Activated gamma-delta T cell treated with anti-CD3 and anti-CD28 coated beads, Interleukin-2, amount 50 U/mL, for 16 hours (primary cell): ENCODE measurements at places on chromosomes 1 and 21.

DNA sequence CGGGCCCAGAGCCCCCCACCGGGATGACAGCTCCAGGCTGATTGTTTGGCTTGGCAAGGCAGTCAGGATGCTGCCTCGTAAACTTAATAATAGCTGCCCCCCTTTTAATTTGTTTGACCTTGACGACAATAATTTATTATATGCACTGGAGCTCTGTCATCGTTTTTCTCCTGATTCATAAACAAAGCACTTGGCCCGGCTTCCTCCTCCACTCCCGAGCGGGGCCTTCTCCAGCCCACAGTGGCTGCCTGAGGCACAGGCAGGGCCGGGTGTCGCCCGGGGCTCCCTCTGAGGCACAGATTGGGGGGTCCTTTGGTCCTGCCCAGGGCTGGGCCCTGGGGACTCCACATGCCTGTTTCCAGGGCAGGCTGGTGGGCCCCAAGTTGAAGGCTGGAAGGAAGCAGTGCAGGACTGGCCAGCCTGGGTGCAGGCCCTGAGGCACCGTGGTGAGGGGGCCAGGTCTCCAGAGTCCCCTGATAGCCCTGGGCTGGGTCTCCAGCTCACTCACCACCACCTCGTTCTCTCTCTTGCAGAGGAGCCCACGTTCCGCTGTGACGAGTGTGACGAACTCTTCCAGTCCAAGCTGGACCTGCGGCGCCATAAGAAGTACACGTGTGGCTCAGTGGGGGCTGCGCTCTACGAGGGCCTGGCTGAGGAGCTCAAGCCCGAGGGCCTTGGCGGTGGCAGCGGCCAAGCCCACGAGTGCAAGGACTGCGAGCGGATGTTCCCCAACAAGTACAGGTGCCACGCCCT lies 52.0 kb upstream of the ARHGEF16 start:
- DNase-seq: no peak

- DNase-seq: no peak
These were observed 22.3 kb upstream of the DISC1 start for GRCh38 chr1:231604276-231604621.

- DNase-seq: no peak
These were observed 101.7 kb downstream of the ADAMTS1 start for GRCh38 chr21:26743524-26743923.

DNA sequence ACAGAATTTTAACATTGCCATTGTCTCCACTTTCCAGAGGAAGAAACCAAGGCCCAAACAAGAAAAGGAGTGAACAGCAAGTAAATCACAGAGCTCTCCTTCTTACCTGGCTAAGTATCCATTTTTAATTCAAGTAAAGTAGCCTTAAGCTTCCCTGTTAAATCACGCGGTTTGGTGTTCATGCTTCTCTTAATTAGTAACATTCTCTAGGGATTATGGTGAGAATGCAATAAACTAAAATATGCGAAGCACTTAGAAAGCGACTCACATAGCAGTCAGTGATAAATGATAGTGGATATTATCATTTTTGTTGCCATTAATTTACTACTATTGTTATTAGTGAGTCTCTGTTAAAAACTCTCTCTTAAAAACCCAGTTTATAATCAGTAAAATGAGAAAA lies 630.5 kb upstream of the TMPRSS15 start:
- no peak for DNase-seq

- DNase-seq: no peak
These were observed 10.8 kb upstream of the PPIE start for GRCh38 chr1:39727932-39728317.

- DNase-seq: peak; percentile 29
These were observed at the start of gene COL6A2 for GRCh38 chr21:46097336-46098293. COL6A2 (plus strand) TSS chr21:46098112.

- DNase-seq: no peak
These were observed 566.0 kb downstream of the ADGRL2 start for GRCh38 chr1:82366689-82367088.

- DNase-seq: no peak
These were observed 4.4 kb downstream of the TTC34 start for GRCh38 chr1:2796890-2797740.

GRCh38 chr1:205809942-205810345 lies 3.1 kb downstream of the SLC41A1 start:
- DNase-seq: no peak

DNA sequence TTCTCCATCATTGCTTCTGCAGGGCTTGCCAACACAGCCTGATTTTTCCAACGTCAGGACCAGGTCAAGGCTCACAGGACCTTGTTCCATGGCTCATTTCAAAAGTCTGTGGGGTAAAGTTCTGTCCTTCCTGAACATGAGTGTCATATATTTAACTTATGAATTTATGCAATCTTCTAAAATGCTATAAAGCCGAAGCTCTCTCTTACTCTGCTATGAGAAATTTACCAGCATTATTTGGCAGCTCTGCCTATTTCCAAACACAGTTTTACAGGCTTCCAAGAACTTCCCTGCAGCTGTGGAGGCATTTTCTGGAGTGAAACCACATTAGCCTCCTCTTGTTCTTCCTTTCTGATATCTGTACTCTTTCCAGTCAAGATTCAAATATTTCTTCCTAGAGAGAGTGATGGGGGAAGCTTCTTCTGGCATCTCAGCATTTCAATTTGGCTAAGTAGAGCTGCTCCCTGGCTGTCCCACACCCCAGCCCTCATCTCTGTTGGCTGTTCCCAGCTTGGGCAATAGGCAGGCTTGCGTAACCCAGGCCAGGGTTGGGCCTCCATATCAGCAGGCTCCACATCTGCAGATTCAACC lies 15.6 kb upstream of the HMGCS2 start:
- DNase-seq: no peak

DNA sequence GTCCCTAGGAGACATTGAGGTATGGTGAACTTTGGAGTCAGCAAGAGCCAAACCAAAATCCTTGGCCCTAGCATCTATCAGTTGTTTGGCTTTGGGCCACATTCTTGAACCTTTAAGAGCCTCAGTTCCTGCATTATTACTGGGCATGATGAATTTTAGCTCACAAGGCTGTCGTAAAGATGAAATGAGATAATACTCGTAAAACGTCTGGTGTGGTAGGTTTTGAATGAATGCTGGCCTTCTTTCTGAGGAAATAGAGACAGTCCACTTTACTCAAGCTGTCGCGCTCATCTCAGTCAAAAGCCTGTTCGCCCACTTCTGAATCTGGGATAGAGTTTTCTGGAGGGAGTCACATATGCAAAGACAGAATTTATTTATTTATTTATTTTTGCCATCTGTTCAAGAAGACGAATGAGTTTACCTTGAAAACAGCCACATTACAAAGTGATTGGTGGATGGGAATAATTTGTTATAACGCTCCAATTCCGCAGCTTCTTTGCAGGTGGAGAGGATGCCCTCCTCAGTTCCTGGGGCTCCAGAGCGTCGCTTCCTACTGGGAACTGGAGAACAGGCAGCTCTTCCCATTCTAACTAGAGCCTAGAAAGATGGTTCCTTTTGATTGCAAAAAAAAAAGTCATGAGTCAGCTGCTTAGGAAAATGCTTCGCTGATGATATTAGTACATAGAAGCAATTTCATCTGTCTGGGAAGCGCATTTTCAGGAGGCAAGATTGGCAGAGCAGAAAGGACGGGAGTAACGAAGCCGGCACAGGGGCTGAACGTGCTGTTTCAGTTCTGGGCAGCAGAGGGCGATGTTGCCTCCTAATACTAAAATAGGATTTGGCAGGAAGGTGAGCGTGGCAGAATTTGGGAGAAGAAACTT lies 49.9 kb upstream of the CYP2J2 start:
- DNase-seq: no peak
